ENCODE measurements at places on chromosomes 11 and 22.

DNA sequence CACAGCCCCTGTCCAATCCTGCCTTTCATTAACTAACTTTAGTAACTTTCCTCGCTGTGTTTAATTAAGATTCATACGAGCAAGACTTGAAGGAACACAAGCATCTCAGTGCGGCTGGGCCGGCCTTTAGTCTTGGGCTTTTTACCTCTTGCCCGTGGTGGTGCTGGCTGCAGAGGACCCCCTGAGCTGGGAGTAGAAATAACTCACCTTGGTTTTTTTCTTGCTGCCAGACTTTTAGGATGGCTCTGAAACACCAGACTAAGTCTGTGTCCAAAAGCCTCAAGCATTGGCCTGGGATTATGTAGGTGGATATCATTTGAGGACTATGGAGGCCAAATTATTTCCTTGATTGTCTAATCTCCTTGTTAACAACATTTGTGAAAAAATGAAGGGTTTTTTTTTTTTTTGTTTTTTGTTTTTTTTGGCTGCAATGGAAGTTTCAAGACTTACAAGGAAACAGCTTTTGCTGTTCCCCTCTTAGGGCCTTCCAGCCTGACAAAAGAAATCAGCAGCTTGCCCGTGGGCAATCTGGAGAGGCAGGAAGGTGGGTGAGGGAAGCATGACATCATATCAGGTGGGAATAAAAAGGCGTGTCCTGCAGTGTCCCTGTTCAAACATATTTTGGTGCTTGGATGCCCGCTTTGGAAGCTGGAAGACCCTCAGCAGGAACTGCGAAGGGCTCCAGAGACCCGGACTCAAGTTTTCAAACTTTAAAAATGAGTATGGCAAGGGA lies 44.0 kb downstream of the SMIM38 start:
- DNase-seq = no peak

GRCh38 chr11:131179836-131180235 lies 190.6 kb upstream of the NTM start:
- DNase-seq = no peak

- DNase-seq = no peak
Measured at GRCh38 chr22:40463017-40463631, 92.7 kb downstream of the SGSM3 start.

- no peak for DNase-seq
Measured at GRCh38 chr11:108618529-108618928, 25.0 kb upstream of the EXPH5 start.

GRCh38 chr11:90133560-90134477 lies 644 bp upstream of the NAALAD2 start:
- no peak for DNase-seq

GRCh38 chr11:128624269-128625175 lies 37.2 kb upstream of the ETS1 start:
- no peak for DNase-seq

DNA sequence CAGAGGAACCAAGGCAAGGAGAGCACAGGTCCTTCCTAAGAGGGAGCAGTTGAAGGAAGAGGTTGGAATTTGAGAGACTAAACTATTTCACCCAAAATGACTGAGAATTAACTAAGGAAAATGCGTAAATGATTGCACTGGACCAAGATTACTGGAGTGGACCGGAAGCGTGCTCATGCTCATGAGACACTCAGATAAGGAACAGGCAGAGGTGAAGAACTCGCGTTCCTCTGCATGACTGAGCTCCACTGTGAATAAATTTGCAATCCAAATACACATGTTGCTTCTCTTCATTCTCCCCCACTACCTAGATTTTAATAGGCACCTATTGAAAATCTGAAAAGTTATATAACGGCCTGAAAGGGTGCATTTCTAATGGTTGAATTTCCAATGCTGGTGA lies 207.0 kb downstream of the KIRREL3 start:
- no peak for DNase-seq

GRCh38 chr22:49031746-49032330 lies 795.8 kb downstream of the BRD1 start:
- no peak for DNase-seq

DNA sequence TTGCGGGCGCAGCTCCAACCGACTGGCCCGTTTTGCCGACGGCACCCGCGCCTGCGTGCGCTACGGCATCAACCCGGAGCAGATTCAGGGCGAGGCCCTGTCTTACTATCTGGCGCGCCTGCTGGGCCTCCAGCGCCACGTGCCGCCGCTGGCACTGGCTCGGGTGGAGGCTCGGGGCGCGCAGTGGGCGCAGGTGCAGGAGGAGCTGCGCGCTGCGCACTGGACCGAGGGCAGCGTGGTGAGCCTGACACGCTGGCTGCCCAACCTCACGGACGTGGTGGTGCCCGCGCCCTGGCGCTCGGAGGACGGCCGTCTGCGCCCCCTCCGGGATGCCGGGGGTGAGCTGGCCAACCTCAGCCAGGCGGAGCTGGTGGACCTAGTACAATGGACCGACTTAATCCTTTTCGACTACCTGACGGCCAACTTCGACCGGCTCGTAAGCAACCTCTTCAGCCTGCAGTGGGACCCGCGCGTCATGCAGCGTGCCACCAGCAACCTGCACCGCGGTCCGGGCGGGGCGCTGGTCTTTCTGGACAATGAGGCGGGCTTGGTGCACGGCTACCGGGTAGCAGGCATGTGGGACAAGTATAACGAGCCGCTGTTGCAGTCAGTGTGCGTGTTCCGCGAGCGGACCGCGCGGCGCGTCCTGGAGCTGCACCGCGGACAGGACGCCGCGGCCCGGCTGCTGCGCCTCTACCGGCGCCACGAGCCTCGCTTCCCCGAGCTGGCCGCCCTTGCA lies 1.0 kb downstream of the FJX1 start:
- peak; percentile 73 for DNase-seq

GRCh38 chr22:46052801-46053562 lies 76.0 kb upstream of the WNT7B start:
- no peak for DNase-seq

GRCh38 chr11:75905434-75905833 lies 90.4 kb downstream of the UVRAG start:
- DNase-seq = no peak

- DNase-seq = no peak
Measured at GRCh38 chr11:34825670-34826383, 90.4 kb downstream of the APIP start.

DNA sequence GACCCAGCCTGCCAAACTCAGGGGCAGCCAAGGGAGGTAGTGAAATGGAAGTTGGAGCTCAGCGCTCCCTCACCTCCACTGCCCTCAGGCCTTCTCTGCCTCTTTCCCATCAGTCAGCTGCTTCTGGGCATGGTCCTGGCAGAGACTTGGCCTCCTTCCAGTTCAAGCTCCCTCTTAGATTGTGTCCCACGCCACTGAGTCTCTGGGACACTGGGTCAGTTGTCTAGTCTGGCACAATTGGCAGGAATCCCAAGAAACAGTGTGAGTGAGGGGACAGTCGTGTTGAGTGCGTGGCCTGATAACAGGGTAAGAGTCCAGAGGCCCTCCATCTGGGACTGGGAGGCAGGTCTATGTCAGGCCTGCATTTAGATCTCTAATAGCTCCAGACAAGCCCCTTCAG lies 7.1 kb upstream of the SLC35E4 start:
- DNase-seq = no peak

- no peak for DNase-seq
Measured at GRCh38 chr11:34311126-34311525, 46.7 kb downstream of the ABTB2 start.

- DNase-seq = no peak
Measured at GRCh38 chr11:14240221-14240620, 118.8 kb downstream of the RRAS2 start.

- no peak for DNase-seq
Measured at GRCh38 chr11:59403546-59403945, 22.7 kb downstream of the OR5A2 start.

DNA sequence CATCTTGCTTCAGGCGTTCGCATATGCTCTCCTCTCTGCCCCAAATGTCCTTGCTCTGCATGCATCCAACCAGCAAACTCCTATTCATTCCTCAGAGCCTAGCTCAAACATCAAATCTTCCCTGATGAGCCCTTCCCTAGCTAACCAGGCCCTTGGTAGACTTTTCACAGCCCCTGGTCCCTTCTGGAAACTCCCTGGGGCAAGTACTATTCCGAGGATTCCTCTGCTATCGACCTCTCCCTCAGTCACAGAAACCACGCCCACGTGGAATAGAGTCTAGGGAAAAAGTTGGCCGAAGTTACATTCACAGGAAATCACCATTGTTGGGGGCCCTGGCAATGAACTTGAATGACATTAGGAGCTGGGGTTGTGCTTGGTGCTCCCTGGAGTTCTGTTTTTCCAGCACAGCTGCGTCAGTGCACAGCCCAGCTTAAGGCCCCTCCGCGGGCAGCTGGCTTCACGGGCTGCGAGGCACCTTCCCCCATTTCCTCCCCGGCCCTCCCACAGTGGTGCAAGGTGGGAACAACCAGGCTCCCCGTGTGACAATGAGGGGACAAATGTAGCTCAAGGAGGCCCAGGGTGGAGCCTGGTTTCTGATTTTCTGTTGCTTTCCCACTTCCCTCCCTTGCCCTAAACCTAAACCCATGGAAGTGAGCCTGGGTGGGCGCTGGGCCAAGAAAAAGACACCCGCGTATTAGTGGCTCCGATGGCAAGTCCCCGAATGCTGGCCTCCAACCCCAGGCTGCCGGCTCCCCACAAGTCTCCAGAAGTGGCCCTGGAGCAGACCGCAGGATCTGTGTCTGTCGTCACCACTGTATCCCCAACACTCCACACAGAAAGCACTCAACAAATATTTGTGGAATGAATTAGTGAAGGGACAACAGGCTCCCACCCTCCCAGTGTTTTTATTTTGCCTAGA lies 4.3 kb upstream of the ATP5MGL start:
- no peak for DNase-seq

DNA sequence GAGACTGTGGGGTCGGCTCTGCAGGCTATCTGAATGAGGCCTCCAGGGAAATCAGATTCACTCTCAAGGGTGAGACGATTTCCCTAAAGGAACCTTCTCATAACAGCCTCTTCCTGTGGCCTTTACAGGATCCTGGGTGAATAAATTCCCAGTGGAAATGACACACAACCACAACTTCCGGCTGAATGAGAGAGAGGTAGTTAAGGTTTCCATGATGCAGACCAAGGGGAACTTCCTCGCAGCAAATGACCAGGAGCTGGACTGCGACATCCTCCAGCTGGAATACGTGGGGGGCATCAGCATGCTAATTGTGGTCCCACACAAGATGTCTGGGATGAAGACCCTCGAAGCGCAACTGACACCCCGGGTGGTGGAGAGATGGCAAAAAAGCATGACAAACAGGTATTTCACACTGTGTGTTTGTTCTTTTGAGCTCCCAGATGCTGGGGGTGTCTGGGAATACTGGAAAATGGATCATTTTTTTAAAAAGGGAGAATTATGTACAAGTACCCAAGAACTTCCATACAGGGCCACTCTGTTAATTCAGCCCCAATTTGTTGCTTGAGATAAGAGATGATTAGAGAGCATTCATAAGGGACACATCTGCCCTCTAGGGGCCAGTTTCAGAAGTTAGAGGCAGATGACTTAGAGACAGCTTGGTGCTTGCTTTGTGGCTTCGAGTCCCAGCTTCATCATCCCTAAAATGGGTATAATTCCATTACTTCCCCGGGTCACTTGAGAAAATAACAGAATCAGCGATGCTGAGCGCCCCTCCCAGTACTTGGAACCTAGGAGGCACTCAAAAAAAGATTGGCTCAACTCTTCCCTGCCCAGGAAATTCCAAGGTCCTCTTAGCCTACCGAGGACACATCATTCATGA lies 10.2 kb downstream of the SERPIND1 start:
- peak; percentile 49 for DNase-seq

GRCh38 chr11:12723421-12724300 lies 49.4 kb downstream of the TEAD1 start:
- no peak for DNase-seq

GRCh38 chr11:132878111-132878510 lies 654.2 kb downstream of the OPCML start:
- DNase-seq = no peak

- DNase-seq = no peak
Measured at GRCh38 chr11:62925308-62925707, 4.1 kb upstream of the CHRM1 start.

GRCh38 chr11:122453586-122453985 lies 201.9 kb upstream of the UBASH3B start:
- DNase-seq = peak; percentile 20

DNA sequence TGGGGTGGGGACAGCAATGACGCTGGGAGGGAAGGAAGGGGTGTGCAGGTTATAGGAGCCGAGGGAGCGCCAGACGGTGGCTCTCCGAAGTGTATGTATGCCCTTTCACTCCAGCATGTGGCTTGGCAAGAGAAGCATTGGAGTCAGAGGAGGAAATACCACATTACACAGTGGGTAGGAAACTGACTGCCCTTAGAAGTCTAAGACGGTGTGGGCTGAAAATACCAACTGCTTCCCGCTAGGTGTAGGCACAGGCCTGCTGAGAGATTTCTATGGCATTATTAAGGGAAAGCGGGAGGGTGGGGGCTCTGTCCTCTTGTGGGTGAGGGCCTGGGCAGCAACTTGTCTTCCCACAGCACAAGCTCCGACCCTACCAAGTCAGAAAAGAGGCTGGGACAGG lies 44.7 kb downstream of the CACNG2 start:
- no peak for DNase-seq

DNA sequence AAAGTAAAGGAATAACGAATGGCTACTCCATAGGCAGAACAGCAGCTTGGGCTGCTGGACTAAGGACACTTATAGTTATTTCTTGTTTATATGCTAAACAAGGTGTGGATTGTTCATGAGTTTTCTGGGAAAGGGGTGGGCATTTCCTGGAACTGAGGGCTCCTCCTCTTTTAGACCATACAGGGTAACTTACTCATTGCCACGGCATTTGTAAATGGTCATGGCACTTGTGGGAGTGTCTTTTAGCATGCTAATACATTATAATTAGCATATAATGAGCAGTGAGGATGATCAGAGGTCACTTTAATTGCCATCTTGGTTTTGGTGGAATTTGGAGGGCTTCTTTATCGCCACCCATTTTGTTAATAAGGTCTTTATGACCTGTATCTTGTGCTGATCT lies 7.0 kb downstream of the OR4X1 start:
- no peak for DNase-seq

GRCh38 chr11:76708972-76709660 lies 38.6 kb upstream of the LRRC32 start:
- DNase-seq = no peak

DNA sequence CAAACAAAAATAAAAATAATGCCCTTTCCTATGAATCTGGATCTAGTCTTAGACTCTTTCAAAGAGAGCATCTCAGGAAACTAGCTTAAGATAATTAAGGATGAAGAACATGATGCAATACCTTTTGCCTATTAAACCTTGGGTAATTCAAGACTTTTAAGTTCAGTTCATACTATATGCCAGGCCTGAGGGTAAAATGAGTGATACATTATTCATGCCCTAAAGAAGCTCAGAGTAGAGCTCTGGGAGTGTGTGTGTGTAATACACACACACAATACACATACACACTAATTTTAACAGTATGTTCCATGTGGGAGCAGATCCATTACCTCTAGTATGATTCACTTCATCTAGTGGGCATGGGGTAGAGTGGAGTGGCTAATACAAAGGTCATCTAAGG lies 651.4 kb upstream of the CHORDC1 start:
- no peak for DNase-seq
